ENCODE measurements at places on chromosomes 1 and 21.

GRCh38 chr1:111621050-111621449 is 1.5 kb downstream of the RAP1A start:
- no peak for DNase-seq

- no peak for DNase-seq
Observed at GRCh38 chr1:175793617-175794016, 50.2 kb upstream of the TNR start.

GRCh38 chr1:157150631-157151030 is 12.4 kb upstream of the ETV3 start:
- no peak for DNase-seq

DNA sequence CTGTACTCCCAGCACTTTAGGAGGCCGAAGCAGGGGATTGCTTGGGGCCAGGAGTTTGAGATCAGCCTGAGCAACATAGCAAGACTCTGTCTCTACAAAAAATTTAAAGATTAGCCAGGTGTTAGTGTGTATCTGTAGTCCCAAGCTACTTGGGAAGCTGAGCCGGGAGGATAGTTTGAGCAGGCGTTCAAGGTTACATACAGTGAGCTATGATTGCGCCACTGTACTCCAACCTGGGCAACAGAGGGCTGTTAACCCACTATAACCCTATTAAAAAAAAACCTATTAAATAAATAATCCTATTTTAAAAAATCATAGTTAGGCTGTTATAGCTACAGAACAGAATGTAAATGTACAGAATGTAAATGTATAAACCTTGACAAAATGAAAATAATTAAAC is 2.2 kb downstream of the MIS18A start:
- DNase-seq, result no peak

GRCh38 chr1:99619583-99619982 is 26.3 kb upstream of the PALMD start:
- no peak for DNase-seq

DNA sequence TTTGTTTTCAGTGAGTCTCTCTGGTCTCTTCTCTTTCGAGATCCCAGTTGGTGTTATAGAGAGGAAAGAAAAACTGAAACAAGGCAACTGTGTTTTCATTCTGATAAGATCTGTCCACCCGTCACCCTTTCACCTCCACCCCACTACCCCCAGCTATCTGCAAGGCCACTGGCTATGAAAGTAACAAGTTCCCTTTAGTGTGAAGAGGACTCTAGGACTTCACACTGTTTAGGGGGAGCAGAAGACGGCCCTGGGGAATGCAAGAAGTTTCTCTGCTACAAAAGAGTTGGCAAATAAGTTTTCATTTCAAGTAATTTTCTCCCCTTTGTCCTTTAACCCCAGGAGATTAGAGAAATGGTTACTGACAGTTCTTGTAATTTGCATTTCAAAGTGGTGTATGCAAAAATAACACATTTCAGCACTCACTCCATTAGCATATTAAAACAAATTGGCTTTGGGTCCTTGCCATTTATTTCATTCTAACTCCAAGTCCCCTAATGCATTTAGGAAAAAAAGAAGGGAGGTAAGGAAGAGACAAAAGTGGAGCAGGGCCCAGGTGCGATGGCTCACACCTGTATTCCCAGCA is 79.6 kb upstream of the PPM1J start:
- no peak for DNase-seq

DNA sequence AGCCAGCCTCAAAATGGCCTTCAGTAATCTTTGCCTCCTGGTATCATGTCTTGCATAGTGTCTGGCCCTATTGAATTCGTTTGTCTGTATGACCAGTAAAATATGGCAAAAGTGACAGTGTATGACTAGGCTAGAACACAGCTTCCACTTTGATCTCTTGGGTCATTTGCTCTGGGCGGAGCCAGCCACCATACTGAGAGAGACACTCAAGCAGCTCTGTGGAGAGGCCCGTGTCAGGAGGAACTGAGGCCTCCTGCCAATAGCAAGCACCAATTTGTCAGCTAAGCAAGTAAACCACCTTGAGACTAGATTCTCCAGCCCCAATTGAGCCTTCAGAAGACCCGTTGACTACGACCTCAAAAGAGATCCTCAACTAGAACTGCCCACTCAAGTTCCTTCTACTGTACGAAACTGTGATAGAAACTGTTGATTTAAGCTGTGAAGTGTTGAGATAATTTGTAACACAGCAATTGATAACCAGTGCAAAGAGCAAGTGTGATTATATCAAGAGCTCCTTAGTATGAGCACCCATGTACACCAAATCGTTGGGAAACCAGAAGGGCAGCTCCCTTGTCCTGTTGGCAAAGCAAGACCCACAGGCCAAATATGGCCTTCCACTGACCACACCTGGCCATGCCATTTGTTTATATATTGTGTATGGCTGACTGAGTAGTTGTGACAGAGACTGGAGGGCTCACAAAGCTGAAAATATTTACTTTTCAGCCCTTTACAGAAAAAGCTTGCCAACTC is 52.7 kb upstream of the SERBP1 start:
- no peak for DNase-seq

DNA sequence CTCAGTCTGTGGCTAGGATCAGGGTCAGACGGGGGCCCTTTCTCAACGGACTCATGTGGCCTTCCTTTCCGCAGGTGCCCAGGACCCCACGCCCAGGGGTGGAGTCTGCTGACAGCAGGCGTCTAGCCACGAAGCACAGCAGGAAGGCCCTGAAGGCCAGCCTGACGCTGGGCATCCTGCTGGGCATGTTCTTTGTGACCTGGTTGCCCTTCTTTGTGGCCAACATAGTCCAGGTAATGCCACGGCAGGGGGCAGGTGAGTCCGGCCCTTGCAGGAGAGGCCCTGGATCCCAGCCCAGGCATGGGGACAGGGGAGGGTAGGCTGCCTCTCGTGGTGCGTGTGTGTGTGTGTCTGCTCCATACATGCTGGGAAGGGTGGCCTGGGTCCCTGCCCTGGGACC is 13.8 kb downstream of the HTR6 start:
- DNase-seq, result no peak

- DNase-seq, result no peak
Observed at GRCh38 chr1:194076646-194077045, 890.2 kb upstream of the B3GALT2 start.

GRCh38 chr1:54408147-54409066 is 2.2 kb upstream of the SSBP3 start:
- DNase-seq, result no peak

DNA sequence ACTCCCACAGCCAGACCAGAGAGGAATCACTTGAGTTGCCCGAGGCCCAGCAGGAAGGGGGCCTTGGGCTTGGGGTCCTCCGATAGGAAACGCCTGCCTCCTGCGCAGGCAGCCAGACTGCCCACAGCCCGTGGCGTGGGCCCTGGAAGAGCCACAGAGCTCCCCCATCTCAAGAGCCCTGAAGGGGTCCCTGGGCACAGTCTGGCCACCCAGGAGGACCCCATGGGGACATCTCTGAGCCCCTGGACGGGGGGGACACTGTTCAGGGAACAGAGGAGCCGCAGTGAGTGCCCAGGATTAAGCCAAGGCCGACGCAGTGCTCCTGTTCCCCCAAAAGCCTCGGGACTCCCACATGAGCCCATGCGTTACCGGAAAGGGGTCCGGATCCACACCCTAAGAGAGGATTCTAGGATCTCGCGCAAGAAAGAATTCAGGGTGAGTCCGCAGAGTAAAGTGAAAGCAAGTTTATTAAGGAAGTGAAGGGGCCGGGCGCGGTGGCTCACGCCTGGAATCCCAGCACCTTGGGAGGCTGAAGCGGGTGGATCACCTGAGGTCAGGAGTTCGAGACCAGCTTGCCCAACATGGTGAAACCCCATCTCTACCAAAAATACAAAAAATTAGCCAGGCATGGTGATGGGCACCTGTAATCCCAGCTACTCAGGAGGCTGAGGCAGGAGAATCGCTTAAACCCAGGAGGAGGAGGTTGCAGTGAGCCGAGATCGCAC is 38.1 kb upstream of the LBR start:
- no peak for DNase-seq

- no peak for DNase-seq
Observed at GRCh38 chr1:25748531-25749205, 51.3 kb upstream of the SELENON start.

DNA sequence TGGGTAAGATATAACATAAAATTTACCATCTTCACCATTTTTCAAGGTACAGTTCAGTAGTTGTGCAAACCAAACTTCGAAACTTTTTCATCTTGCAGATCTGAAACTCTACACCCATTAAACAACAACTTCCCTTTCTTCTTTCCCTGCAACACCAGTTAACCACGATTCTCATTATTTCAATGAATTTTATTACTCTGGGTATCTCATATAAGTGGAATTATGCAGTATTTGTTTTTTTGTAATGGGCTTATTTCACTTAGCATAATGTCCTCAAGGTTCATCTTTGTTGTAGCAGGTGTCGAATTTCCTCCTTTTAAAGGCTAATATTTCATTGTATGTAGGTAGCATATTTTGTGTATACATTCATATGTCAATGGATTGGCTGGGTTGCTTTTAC is 146.1 kb downstream of the SPATA46 start:
- no peak for DNase-seq

DNA sequence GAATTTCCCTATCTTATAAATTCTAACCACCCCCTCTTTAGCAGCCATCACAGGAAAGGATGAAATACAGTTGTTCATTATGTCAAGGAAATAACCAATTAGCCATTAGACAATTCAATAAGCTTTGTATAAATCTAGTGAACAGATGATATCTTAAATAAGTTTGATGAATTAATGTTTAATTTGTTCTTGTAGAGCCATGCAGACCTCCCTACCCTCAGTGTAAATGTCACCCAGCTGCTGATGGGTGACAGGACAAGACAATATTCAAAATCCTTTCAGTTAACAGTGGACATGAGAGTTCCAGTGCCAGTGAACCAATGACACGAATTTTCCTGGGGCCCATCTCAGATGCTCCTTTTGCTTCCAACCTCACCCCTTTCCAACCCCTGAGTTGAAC is 395.9 kb downstream of the KCTD3 start:
- no peak for DNase-seq

- no peak for DNase-seq
Observed at GRCh38 chr1:166322470-166322869, 155.7 kb upstream of the FAM78B start.

DNA sequence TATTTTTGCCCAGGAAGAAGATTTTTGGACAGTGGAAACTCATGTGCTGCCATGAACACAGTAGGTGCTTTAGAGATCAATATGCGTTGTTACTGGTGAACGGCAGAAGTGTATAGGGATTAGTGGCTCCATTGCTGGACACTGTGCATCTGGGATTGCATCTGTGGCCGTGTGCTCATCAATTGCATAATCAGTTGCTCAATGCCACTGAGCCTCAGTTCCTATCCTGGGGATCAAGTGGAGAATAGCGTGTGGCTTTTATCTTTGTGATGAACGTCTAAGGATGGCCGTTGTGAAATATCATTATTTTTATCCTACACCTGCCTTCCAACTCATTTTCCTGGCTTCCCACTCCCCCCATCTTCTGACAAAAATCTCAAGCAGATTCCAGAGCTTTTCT is 5.4 kb downstream of the TNN start:
- DNase-seq, result no peak

- DNase-seq, result no peak
Observed at GRCh38 chr1:6435547-6435946, 11.0 kb downstream of the ESPN start.

DNA sequence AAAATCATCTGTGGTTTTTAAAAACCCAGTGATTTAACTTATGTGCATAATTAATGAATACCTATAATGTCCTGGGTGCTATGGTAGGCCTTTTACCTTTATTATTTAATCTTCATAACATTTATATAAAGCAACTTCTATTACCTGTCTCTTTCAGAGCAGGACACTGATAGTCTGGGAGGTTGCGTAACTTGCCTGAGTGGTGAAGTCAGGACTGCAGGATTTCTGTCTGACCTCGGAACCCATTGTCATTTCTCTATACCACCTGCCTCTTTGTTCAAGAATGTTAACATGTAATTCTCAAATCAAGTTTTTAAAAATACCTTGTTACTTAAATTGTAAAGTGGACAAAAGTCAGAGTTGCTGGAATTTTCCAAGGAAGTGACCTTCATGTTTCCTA is 41.0 kb upstream of the BACH1 start:
- DNase-seq, result no peak

GRCh38 chr1:169681140-169681539 is 30.3 kb downstream of the SELL start:
- no peak for DNase-seq

GRCh38 chr1:243559575-243560162 is 290.4 kb downstream of the AKT3 start:
- no peak for DNase-seq

- no peak for DNase-seq
Observed at GRCh38 chr1:237976331-237976730, 85.6 kb upstream of the ZP4 start.

- no peak for DNase-seq
Observed at GRCh38 chr1:9248341-9249262, 14.0 kb downstream of the H6PD start.

All from stimulated activated CD4-positive, alpha-beta T cell treated with anti-CD3 and anti-CD28 coated beads, Interleukin-15, amount 100 ng/mL, for 1 hour (primary cell).